ENCODE measurements at places on chromosomes 4 and X.

- no peak for DNase-seq
These were observed 139.9 kb downstream of the RNF150 start for GRCh38 chr4:140993370-140993769.

DNA sequence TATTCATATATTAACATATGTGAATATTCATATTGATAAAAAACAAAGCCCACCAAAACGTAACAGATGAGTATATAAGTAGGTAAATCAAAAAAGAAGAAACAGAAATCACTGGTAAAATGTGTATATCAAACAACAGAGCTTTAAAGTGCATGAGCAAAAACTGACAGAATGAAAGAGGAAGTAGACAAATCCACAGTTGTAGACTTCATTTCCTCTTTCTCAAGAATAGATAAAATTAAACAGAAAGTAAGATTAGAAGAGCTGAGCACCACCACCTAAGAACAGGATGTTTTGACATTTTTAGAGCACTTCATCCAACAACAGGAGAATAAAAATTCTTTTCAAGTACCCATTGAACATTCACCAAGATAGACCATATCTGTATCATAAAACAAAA lies 64.6 kb downstream of the CNKSR2 start:
- DNase-seq: no peak

- DNase-seq: peak; percentile 2
These were observed 492.0 kb downstream of the PCDH11X start for GRCh38 chrX:92270936-92271855.

GRCh38 chrX:141405486-141405852 lies 163.2 kb upstream of the SPANXC start:
- DNase-seq: no peak

- no peak for DNase-seq
These were observed 64.6 kb downstream of the REELD1 start for GRCh38 chr4:146278986-146279385.

- DNase-seq: peak; percentile 82
These were observed 717 bp downstream of the PPP3CA start for GRCh38 chr4:101346351-101347266.

- no peak for DNase-seq
These were observed 1649.8 kb upstream of the PCDH10 start for GRCh38 chr4:131499141-131499873.

DNA sequence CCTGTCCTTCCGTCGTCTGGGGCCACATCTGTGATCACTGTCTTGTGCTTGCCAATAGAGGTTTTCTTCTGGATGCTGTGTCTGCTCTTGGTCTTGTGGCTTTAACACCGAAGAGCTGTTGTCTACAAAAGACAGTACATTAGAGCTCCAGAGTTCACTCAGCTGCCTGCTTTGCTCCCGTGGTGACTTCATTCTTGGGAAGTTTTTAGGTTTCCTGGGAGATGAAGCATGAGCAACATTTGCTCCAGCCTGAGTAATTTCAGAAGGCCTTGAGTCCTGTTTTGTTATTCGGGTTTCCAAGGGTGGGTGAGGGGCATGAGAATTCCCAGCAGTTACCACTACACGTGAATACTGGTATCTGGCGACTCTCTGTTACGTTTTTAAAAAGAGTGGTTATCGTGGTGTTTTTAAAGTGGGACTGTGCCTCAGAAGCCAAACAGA lies 189.2 kb downstream of the SHROOM3 start:
- peak; percentile 96 for DNase-seq

- no peak for DNase-seq
These were observed 131.5 kb downstream of the GABRA2 start for GRCh38 chr4:46258431-46258830.

DNA sequence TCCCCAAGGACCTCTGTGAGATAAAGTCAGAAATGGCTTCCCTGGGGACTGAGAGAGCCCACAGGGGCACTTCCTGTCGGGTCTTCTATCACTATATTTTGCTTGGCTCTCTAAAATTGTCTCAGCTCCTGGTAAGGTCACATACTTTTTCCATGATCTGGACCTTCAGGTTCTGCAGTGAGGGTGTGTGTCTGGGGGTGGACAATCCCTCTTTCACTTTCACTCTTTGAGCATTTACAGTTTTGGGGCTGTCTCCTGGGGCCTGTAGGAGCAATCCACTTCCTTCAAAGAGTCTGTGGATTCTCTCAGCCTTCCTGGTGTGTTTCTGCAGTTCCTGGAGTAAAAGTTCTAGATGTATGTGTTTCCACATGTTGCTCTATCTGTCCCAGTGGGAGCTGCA lies 335.7 kb downstream of the FSTL5 start:
- no peak for DNase-seq

DNA sequence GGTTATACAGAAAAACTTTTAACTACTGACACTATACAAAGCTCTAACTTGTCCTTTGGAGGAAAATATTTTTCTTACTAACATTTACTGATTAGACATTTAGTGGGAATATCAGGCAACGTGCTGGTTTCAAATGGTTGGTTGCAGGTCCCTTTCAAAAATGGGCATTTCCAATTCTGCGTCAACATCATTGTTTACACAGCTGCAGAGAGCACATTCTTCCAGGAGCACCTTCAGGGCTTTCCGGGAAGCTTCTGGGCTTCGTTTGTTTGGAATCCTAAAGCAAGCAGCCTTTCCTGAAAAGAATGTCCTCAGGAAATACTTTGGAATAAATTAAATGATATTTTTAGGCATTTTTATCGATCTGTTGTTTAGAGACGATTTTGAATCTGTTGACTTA lies 289.7 kb downstream of the TRIML1 start:
- no peak for DNase-seq

- no peak for DNase-seq
These were observed 213.7 kb upstream of the ZIC3 start for GRCh38 chrX:137352101-137352660.

DNA sequence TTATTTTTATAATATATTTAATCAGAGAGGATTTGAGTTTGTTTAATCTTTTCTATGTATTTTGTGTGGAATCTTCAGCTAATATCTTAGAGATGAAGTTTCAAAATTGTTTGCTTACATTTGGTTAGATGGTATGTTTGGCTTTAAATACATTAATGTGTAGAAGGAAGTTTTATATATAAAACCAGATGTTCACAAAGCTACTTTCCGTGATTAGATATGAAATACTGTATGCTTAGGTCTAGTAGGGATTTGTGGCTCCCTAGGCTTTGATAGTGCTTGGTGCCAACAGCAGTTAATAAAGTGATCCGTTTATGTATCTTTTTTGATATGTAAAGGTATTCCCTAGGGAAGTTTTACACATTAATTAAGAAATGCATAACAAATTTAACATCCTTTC lies 223.0 kb downstream of the ARHGAP10 start:
- DNase-seq: peak; percentile 27

DNA sequence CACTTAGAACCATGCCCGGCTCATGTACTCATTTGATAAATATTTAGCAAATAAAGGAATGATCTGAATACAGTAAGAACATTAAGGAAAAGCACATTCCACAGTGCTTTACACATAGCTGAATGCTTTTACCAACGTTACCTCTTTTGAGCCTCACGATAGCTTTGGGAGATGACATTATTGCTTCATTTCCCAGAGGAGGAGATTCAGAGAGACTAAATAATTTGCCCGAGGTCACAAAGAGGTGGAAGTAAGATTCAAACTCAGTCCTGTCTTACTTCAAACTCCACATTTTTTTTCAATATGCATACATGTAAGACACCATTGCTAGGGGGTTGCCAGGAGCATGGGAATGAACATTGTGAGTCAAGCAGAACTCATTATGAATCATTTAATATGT lies 538.5 kb downstream of the BCOR start:
- DNase-seq: peak; percentile 22

DNA sequence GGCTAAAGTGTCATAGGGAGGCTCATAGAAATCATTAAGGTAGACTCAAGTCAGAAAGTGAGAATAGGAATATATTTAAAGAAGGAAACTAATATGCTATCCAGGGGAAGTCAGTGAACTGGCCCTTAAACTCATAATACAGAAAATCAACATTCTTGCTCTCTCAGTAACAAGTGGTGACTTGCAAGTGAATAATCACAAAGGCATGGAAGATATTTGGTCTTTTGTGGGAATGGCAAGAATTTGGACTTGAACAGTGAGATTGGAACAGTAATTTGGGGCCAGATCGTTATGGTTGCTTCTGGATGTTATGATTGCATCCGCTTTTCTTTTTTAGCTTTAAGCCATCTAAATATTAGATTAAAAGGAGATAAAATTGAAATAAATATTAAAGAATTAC lies 103.8 kb downstream of the TBC1D19 start:
- DNase-seq: peak; percentile 44

GRCh38 chr4:10925996-10926395 lies 241.4 kb upstream of the CLNK start:
- DNase-seq: no peak

GRCh38 chr4:154982187-154983047 lies 201.3 kb downstream of the RBM46 start:
- DNase-seq: peak; percentile 61

DNA sequence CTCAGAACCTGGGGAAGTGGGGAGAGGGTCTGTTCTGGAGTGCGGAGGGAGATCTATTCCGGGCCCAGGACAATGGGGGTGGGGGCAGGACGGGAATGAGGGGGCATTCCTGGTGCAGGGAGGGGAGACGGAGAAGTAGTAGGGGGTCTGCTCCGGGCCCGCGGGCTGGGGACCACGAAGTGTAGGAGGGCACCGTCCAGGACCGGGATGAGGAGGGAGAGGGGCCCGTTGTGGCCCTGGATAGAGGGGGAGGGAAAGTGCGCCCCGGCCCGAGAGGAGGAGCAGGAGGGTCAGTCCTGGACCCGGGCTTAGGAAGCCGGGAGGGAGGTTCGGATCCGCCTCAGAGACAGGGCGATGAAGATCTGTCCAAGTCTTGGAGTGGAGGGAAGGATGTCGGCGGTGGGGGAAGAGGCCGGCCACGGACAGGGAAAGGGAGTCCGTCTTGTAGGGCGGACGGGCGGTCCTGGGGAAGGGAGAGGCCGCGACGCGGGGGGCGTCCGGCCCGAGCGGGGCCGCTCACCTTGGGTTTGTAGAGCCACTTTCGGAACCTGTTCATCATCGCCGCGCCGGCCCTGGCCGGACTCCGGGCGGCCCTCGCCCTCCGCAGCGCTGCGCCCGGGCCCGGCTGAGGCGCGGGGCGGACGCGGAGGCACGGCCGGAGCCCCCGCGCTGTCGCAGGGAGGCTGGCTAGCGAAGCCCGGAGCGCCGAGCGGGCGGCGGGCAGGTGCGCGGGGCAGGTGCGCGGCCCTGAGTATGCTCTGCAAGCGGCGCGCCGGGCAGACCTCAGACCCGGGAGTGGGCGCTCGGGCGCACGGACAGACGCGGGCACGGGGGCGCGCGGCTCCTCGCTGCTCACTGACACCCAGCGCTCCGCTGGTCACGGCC lies at the start of gene ZFYVE28:
TSS of gene ZFYVE28 (minus strand) at position 881 of the 885 bp plus-strand sequence. CDS start at position 559, 322 bp downstream.
- no peak for DNase-seq

DNA sequence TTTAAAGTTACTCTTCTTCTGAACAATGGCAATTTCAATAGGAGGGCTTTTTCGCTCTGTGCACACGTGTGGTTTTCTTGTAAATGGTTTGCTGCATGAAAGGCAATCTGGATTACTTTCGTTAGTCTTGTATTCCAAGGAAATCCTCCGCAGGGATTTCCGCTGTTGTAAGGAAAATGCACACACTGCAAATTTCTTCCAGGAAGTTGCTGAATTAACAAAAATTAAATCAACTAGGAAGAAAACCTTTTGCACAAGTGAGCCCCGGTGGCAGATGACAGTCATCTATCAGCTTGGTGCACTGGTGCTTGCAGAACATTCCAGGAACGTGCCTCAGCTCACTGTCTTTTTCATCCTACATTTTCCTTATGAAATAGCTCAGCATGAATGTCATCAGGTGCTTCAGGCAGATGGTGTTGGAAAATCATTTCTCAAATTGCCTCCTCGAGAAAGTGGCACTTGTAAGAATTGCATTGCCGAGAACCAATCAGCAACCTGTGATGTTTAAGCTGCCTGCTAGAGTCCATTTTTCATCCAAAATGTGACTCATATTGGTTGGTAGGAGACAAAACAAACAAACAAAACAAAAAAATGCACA lies 272.4 kb upstream of the VCX start:
- no peak for DNase-seq

DNA sequence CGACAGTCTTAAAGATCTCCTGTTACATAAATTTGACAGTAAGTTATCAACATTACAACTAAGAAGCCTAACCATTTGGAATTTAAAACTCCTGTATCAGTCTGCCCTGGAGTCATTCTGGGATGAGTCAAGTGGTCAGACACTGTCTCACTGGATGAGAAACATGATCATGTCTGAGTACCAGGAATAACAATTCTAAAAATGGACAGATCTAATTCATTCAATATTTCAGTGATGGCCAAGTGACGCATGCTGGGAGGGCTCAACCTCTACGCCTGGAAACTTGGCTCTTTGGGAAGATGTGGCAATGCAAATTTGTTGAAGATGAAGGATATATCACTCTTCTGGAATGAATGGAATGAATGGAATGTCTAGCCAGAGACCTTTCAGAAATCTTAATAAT lies 1427.2 kb downstream of the STIM2 start:
- DNase-seq: peak; percentile 81

DNA sequence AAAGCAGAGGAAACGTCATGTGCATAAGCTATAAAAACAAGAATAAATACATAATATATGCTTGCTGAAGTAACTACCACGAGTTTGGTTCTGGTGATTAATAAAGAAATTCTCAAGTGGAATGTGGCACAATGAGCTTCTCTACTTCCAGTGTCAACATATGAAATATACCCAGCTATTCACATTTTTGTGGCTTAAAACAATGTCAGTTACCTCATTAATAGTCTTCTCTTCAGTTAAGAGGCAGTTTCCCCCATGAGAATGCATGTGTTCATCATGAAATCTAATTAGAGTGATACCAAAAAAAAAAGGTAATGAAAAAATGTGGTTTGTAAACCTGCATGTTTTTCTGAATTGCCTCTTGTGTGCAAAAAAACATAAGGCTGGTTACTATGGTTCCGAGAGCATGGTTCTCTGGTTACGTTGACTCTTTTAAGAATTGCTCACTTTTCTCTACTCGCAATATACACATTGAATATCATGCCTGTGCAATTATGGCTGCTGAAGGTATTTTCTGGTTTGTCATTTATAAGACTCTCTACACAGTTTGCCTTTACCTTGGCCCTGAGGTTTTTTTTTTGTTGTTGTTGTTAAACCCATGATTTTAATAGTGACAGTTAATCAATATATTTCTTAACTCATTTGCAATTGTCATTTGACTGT lies 108.2 kb downstream of the PCDH7 start:
- DNase-seq: no peak

GRCh38 chr4:184950117-184950830 lies 68.0 kb upstream of the HELT start:
- DNase-seq: no peak

- DNase-seq: no peak
These were observed 35.8 kb downstream of the APLN start for GRCh38 chrX:129618997-129619396.

- DNase-seq: no peak
These were observed at the start of gene PAGE2B for GRCh38 chrX:55074851-55075467. TSS of gene PAGE2B (plus strand) at chrX:55075030. CDS start at chrX:55076042, 1,012 bp downstream.

DNA sequence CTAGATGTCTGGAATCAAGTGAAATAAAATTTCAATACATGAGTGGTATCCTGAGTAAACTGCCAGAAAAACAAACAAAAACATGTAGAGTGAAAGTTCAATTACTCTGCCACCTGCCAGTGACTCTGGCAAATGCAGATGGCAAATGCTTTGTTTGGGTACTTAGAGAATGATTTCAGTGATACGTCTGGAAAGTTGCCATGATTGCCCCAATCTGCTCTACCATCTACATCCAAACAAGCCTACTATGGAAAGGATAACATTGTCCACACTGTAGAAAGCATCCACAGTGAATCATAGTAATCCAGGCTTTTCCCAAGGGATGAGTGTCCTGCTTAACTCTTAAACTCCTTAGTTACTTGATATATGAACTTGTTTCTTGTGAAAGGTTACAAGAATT lies 3.4 kb downstream of the SPATA4 start:
- no peak for DNase-seq

Measured in umbilical cord (tissue), 2 donors.